ENCODE measurements at places on chromosomes 1 and 21.

DNA sequence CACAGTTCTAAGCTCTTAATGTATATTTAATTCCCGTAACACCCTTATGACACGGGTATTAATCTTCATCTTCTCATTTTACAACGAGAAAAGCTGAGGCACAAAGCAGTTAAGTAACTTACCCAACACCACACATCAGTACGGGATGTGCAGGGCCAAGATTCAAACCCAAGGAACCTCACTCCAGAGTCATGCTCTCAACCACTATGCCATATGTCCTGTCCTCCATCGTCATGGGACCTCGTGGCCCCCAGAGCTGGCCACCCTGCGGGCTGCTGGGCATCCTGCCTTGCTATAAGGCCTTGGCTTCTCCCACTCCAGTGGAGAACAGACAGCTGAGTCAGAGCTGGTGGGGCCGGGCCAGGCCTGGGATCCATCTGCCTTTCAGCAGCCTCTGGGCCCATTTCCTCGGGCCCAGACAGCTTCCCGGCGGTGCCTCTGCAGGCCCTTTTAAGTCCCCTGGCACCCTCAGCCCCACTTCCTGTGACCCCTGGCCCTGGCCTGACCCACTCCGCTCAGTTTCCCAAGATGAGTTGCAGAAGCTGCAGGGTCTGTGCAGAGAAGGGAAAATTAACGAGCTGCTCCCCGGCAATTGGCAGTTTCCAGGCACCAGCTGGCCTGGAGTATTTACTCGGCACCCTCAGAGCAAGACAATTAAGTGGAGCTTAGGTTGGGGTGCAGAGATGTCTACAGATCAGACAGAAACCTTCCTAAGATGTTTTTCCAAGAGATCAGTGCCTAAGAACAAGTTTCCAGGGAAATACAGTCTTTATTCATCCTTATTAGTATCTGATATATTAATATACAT, 98.2 kb downstream of the EPHB2 start:
- no peak for DNase-seq

DNA sequence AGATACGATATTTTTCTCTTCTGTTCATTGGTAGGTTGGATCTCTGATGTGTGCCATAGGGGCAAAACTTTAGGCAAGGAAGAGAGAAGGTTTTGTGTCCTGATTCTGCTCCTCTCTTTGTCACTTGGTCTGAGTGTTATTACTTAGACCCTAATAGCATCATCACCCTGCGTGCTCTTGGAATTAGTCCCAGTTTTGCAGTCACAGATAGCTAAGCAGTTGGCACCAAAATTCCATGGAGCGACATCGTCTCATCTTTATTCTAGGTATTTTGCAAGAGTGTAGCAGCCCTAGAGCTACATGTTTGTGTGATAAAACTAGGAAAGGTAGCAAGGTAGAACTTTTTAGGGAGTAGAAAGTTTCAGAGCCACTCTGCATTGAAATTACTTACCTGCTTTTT, 23.8 kb downstream of the PIP5K1A start:
- DNase-seq: no peak

DNA sequence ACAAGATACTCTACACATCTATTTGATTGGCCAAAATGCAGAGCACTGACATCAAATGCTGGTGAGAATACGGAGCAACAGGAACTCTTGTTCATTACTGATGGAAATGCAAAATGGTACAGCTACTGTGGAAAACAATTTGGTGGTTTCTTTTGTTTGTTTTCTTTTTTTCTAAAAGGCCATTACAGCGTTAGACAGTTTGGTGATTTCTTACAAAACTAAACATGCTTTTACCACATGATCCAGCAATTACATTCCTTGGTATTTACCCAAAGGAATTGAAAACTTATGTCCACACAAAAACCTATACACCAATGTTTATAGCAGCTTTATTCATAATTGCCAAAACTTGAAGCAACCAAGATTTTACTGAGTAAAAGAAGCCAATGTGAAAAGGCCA, 66.4 kb upstream of the FBXO28 start:
- DNase-seq: no peak

- no peak for DNase-seq
Measured at GRCh38 chr1:200367841-200368534, 41.8 kb downstream of the ZNF281 start.

DNA sequence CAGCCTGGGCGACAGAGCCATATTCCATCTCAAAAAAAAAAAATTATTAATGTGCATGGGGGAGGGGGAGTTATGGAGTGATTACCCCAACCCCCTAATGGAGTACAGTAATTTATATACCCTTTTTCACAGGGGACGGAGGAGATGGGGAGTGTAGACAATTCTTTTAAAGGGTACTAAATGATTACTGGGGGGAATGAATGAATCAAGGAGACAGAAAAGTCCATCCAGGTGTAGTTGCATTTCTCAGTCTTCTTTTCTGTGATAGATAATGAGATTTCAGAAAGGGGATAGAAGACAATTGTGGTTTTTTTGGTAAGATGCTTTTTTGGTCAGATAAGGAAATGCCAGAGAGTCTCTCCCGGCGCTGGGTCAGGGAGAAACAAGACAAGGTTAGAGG, 13.0 kb downstream of the OSBPL9 start:
- DNase-seq: no peak

DNA sequence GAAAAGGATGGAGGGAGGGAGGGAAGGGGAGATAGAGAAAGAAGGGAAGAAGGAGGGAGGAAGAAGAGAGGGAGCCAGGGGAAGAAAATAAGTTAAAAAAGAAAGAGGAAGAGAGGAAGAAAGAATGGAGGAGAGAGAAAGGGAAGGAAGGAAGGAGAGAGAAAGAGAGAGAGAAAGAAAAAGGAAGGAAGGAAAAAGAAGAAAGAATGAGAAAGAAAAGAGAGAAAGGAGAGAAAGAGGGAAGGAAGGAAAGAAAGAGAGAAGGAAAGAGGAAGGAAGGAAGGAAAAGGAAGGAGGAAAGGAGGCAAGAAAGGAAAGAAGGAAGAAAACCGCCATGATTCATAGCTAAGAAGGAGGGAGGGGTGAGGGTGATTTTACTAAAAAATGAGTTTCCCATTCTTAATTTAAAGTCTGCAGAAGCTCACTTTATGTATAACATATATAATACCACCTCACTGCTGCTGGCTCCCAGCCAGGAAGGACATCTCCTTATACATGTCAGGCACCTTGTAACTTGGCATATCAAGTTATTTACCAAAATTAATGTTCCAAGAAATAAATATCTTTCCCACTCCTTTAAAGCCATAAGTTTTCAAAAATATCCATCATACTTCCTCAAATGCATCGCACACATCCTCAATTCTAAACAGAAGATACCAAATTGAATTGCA, 46.0 kb upstream of the OLIG2 start:
- DNase-seq: no peak

GRCh38 chr21:15219039-15219438, 154.2 kb upstream of the NRIP1 start:
- DNase-seq: no peak

DNA sequence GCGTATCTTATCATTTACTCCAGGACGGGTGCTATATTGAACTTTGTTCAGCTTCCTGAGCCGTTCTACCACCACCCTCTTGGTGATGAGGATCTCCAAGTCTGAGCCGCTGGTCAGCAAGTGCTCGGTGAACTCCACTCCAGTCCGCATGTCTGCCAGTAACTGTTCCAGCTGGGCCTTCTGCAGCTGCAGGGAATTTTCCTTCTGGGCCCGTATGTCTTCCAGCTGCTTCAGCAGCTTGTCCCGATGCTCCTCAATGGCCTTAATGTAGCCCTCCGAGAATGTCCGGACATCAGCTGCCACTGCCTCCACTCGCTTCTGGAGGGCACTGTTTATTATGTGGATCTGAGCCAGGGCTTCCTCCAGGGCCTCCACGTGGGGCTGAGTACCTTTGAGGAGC, 3.4 kb downstream of the TRIM45 start:
- no peak for DNase-seq

DNA sequence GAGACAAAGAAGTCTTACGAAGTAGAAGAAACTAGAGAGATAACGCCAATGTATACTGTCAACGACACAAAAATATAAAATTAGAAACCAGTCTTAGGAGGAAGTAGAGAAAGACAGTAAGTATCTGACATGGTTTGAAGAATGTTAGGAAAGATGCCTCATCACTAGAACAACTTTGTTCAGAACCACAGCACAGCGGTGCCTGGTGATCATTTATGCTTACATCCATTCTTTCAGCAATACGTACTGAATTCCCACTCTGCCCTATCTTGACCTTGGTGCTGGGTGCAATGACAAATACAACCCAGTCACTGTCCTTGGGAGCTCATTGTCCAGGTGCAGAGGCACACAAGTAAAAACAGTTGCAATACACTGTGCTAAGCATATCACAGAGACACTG, 104.4 kb downstream of the TM2D1 start:
- no peak for DNase-seq

Measured in effector CD4-positive, alpha-beta T cell (primary cell).